ENCODE measurements at places on chromosomes 2 and 18.

GRCh38 chr2:213253162-213253561 lies 31.1 kb upstream of the SPAG16 start:
- no peak for DNase-seq

- DNase-seq, result no peak
Observed at GRCh38 chr2:196875414-196875813, 51.1 kb downstream of the PGAP1 start.

DNA sequence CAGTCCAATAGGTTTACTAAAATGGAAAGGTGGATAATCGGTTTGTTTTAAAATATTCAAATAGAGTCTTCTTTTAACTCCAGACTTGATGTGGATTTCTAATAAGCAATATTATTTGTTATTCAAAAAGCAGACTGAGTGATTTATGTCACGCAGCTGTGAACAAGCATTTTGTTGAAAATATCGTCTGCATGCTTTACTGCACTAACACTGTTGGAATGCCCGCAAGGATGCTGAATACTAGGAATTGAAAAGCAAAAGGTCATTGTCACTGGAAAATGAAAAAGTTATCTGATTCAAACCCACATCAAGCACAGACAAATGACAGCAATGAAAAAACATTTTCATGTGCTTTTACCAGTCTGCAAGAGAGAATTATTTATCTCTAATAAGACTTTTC lies 31.1 kb downstream of the CHN1 start:
- DNase-seq, result peak; percentile 11

DNA sequence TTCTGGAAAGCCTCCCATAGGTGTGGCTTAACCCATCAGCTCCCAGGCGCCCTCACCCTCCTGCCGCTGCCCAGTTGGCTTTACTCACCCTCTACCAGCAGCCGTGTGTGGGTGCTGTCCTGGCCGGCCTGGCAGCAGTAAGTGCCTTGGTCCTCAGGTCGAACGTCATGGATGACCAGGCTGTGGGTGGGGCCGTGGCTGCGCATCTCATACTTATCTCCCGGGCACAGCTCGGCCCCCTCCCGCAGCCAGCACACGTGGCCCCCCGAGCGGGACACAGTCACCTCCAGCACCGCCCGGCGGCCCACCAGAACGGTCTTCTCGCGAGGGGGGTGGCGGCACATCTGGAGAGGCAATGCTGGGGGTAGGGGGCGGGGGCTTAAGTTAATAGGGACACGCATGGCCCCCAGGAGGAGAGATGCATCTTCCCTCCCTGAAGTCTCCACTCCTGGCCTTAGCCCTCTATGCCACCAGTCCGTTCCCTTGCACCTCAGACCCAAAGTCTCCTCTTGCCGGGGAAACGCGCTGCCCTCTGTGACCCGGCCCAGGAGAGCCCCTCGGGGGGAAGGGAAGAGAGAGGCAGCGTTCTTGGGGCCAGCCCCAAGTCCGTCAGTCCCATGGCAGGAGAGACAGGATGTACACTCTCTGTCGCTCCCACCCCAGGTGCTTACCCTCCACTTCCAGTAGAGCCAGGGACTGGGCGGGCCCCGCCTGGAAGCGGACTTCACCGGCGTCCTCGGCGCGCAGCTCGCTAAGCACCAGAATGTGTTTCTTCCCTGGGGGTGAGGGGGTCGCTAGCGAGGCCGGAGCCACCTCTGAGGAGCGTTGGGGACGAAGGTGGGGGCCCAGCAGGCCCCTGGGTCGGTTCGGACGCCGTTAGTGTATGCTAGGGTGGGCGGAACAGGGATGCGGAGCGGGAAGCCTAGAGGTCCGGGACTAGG lies 7.9 kb downstream of the TMEM198 start:
- DNase-seq, result no peak

- peak; percentile 3 for DNase-seq
Observed at GRCh38 chr18:62717925-62718800, 2.8 kb downstream of the PHLPP1 start.

- DNase-seq, result no peak
Observed at GRCh38 chr2:67389788-67390187, 7.3 kb upstream of the ETAA1 start.

- DNase-seq, result peak; percentile 100
Observed at GRCh38 chr18:49052891-49053644, 102.3 kb upstream of the SMAD7 start.

GRCh38 chr2:71528749-71529148 lies 75.4 kb downstream of the DYSF start:
- DNase-seq, result no peak

GRCh38 chr2:172430678-172431077 lies 3.3 kb downstream of the ITGA6 start:
- DNase-seq, result no peak

- no peak for DNase-seq
Observed at GRCh38 chr2:22450831-22451230, 934.1 kb upstream of the KLHL29 start.

- no peak for DNase-seq
Observed at GRCh38 chr18:12911025-12911928, 27.2 kb upstream of the PTPN2 start.

DNA sequence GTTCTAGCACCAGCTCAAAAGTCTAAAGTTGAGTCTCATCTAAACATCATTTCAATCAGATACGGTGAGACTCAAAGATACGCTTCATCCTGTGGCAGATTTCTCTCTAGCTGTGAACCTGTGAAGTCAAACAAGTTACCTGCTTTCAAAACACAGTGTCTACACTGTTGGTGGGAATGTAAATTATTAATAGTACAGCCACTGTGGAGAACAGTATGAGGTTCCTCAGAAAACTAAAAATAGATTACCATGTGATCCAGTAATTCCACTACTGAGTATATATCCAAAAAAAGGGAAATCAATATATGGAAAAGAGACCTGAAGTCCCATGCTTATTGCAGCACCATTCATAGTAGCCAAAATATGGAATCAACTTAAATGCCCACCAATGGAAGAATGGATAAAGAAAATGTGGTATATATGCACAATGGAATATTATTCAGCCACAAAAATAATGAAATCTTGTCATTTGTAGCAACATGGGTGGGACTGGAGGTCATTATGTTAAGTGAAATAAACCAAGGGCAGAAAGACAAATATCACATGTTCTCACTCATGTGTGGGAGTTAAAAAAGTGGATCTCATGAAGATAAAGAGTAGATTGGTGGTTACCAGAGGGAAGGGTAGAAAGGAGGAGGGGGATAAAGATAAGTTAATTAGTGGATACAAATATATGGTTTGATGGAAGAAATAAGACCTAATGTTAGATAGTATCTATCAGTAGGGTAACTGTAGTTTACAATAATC lies 11.7 kb downstream of the UBR3 start:
- DNase-seq, result no peak

DNA sequence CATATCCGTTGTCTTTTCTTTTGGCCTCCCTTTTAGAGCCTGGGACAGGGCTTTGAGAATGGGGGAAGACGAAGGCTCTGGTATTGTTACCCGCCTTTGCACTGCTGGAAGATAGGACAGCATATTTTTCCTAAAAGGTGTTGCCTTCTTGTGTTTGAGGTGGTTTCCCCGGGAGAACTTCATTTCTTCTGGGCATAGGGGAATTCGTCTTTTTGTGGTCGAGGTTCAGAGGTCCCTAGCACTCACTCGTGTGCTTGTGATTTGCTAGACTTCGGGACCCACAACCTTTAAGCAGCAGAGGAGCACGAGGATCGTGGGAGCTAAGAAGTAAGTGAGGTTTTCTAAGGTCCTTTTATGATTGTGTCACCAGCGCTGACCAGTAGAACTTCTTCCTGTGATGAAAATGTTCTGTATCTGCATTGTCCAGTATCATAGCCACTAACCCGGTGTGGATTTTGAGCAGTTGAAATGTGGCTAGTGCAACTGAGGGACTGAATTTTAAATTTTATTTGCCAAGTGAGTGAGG lies 611 bp downstream of the ZNF512 start:
- peak; percentile 3 for DNase-seq

DNA sequence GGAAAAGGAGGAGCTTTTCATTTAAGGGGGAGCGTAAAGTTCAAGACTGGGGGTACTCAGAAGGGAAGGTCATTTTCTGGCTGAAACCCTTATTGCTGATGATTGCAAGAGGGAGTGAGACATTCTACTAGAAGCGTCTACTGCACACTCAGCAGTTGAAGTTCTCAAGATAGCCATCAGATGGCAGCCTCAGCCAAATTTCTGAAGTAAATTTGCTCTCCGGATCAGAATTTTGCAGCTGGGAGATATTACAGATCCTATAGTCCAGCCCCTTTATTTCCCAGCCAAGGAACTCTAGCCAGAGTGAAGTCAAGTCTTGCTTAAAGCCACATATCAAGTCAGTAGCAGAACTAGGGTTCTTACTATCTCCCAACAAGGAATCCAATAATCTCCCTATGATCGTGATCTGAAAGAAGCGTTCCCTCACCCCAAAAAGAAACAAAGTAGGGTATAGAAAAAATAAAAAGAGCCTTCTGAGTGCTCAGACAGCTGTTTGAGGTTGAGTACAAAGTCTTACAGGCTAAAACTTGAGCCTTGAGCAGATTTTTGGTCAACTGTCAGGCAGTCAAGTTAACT lies 24.0 kb downstream of the RAX start:
- peak; percentile 78 for DNase-seq

DNA sequence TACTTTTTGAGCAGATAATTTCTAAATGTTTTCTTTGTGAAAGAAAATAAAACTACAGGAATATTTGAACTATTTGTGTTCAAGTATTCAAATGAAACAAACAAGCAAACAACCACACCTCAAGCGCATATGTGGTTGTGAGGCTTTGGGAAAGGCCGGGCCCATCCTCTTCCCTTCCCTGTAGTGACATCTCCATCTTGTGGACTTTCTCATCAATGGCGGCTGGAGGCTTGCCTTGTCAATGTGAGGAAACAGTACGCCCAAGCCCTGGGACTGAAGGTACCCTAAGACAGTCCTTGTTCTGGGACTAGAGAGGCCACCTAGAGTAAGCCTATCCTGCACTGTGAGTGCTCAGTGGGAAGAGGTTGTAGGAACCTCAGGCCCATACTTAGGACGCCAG lies 166.8 kb downstream of the TPGS2 start:
- peak; percentile 15 for DNase-seq

- no peak for DNase-seq
Observed at GRCh38 chr2:23083966-23084365, 301.0 kb upstream of the KLHL29 start.

DNA sequence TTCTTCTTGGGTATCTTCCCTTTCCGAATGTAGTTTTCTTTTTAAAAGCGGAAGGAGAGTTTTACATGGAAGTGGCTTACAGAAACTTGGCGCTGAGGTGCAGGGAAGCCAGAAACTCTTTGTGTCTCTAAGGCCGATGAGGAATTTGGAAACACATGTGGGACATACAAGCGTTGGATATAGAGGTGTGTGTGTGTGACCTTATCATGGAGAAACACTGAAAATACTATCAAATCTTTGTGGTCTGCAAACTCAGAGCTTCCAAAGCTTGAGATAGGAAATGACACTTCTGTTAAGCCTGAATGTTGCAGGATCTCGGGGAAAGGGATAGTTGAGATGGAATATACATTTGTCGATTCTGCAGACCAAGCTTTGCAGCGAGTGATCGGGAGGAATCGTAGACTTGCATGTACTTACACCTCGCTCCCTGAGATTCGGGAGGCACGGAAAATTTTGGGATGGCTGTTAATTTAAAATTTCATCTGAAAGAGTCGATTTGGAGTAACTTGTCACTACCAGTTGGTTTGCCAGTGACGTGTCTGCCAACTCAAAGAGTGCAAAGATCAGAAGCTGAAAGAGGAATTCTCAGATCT lies 1.0 kb downstream of the NAB1 start:
- DNase-seq, result no peak

DNA sequence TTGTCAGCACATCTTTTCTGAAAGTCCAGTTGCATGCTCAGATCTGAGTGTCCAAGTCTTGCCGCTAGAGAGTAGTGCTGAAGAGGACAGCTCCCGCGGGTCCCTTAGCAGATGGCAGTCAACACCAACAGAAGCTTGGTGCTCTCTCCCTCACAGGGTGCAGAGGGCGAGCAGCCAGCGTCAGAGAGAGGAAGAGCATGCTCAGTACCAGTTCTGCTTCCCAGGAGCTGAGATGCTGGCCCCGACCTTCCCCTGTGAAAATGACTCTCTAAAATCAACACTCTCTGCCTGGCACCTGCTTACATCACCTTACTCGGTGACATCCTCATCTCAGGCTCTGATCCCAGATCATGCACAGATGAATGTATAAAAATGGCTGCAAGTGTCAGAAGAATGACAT lies 86.0 kb upstream of the TWIST2 start:
- DNase-seq, result peak; percentile 43

Measured in fibroblast of skin of back (primary cell).